ENCODE measurements at places on chromosomes 4 and X.

DNA sequence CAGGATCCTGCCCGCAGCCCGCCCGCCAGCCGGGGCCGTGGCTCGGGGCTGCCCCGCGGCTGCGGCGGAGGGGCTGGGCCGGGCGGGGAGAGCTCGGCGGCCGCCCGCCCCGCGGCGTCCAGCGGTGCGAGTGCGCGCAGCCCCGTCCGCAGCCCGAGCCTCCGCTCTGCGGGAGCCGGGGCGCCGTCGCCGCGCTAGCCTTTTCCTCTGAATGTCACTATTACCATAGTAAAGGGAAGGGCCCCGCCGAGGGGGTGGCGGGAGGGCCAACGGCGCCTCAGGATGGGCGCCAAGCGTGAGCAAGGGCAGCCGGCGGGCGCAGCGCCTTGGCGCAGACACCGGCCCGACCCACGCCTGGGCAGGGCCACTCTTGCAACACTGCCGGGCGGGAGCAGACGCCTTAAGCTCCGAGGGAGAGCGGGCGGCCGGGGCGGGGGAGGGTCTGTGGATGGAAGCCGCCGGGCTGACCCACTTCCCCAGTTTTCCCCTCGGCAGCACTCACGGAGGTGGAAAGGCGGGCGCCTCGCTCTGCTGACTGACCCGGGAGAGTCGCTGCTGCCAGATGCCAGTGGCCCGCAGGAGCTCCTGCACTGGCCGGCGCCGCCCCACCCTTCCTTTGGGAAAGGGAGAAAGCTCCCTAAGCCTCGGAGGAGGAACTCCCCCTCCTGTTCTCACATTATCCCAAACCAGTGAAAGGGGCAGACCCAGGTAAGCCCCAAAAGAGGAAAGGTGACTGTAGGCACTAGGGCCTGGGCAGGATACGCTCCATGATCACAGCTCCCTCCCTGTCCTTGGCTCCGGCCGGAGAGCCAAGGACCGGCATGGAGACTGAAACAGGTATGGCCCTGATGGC lies 329.4 kb downstream of the HNRNPD start:
- DNase-seq, result no peak

- DNase-seq, result no peak
These were observed 834.2 kb downstream of the STPG2 start for GRCh38 chr4:97309121-97309520.

DNA sequence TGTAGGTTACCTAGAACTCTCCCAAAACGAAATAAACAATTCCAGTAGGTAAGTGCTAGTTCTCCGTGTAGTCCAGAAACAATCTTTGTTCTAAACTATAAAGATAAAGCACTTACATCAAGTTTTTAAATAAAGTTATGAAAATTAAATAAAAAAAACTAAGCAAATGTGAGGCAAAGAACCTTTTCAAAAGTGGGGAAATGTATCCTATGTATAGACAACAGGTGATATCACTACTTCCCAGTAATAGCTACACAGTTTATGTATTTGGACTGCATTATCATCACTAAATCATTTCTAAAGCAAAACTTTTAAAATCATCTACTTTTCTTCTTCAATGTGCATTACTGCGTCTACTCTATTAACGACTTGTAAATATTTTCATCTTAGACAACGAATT lies 2.0 kb downstream of the YTHDC1 start:
- DNase-seq, result no peak

DNA sequence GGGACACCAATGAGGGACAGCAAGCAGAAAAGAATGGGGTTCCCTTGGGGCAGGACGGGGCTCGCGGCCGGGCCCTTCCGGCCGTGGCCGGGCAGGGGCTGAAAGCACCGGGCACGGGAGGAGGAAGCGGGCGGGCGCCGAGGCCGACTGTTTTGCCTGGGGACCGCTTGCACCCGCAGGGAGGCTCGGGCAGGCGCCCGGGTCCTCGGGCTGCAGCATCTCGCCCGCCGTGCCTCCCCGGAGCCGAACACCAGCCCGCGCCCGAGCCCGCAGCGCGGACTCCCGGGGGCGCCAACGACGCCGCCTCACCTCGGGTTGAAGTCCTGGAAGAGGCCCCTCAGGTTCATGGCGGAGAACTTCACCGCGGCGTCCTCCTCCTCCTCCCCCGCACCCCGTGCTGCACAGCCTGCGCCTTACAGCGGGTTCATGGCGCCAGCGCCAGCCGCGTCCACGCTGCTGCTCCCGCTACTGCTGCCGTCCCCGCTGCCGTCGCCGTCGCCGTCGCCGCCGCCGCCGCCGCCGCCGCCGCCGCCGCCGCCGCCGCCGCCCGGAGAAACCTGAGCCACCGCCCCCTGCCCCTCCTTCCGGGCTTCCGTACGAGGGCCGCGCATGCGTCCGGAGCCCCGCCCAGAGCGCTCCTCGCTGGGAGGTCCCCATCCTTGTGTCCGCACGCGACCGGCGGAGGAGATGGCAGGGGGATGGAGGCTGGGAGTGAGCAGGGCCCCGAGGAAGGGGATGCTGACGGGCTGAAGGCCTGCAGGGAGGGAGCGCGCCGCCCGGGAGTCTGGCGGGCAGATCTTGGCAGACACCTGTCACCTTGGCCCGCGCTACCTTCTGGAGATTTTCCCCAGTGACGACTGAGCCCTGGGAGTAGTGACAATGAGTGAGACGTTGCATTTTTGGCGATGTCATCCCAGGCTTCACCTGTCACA lies at the start of gene TMEM185A:
Gene TMEM185A (minus strand): TSS at position 559 of the 932 bp plus-strand sequence. CDS start 212 bp downstream, at position 347.
- no peak for DNase-seq

GRCh38 chr4:76720121-76720520 lies 177.8 kb downstream of the SOWAHB start:
- no peak for DNase-seq

DNA sequence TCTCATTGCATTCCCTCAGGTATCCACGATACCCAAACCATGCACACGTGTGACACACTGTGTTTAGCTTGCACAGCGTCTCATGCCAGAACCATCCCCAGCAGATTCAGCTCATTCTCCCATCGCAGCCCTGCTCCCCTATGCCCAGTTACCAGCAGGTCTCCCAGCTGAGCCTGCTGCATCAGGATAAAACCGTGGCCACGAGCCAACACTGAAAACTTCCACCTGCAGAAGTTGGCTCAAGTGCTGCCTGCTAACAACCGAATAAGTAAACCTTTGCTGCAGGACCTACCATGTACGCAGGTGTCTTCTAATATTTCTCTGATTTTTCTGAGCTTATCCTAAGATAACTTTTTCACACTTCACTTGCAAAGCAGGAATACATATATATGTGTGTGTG lies 120.4 kb upstream of the STS start:
- no peak for DNase-seq

- DNase-seq, result no peak
These were observed 1.0 kb downstream of the NOA1 start for GRCh38 chr4:56976283-56976836.

- no peak for DNase-seq
These were observed 509.9 kb upstream of the ZFP42 start for GRCh38 chr4:187485676-187486075.

DNA sequence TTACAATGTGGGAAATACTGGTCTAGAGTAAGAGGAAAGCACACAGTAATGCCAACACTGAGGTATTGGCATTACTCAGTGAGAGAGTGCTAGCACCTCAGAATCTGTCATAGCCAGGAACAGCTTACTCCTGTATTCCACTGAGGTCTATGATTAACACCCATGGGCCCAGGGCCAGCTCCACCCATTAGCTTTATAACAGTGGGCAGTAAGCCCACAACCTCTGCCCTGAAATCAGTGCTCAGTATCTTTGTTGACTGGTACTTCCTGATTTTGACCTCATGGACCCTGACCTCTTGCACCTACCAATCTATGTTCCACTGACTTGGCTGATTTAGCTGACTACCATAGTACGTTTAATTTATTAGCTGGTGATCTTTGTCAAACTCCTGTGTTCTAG lies 56.1 kb downstream of the LANCL3 start:
- DNase-seq, result no peak

DNA sequence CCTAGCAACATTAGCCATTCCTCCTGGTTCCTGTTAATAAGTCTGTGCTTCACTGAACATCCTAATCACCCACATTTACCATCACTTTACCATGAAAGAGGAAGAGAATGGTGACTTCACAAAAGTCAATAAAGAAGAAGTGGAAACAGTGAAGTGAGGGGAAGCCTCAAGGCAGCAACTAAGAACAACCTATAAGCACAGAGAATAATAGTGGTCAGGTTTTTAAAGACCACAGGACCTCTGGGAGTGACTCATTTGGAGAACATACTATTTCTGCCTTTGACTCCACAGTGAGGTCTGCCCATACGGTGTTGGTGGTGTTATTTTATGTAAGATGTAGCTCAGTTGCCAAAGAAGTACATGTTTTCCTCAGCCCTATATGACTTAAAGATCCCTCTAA lies 86.0 kb upstream of the TET2 start:
- DNase-seq, result no peak

DNA sequence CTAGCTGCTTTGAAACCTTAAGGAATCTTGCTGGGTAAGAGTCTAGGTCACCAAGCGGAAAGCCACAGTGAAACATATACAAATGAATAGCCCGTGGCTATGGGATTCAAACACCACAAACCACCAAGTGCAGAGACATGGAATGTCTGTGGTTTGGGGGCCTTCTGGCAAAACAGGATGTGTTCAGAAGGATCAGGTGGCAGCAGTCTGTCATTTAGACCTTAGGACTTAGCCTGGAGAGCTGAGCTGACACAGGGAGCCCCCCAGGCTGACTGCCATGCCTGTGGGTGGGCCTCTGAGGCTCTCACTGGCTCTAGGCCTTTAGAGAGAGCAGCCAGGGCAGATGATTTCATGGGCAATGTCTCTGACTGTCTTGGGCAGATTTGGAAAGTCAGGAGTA lies 225.6 kb downstream of the FBXW7 start:
- DNase-seq, result peak; percentile 35

DNA sequence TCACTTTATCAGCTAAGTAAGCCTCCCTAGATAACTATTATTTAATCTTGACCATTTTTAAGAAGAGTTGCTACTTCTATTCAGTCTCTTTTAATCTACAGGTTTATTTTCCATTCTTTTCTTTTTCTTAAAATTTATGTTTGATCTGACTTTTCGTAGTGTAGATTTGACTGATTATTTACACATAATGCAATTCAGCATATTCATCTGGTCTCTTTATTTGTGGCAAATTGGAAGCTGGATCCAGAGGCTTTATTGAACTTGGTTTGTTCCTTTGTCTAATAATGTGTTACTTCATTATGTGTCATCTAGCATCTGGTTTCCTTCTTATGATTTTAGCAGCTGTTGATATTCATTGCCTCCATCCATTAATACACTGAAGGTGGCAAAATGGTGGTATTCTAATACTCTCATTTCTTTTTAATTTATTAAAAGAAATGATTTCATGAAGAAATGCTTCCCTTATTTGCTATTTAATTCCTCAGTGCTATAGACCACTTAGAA lies 113.0 kb downstream of the FBXW7 start:
- no peak for DNase-seq

DNA sequence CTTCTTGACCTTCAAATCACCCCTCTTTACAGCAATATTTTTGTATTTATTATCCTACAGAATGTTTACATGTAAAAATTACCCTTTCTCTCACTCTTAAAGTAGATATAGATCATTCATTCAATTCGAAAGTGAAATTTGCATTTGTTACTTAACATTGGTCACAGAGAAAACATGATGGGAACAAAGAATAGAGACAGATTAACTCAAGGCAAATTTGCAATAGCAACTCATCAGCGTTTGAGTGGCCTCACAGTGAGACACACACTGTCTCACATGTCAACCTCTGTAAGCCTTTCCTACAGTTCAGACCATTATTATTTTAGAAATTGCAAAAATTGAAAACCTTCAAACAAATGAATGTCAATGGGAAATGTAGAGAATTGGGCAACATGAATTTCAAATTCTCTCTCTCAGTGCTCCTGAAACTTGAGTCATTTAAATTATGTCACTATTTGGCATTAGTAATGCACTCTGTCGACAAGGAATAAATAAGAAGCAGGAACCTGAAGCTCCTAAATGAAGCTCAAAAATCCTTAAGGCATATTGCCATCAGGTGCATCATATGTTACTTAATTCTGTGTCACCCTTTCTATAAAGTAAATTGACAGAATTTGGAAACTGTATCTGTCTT lies 148.3 kb upstream of the ANXA10 start:
- no peak for DNase-seq

GRCh38 chr4:123469245-123469644 lies 72.7 kb downstream of the SPRY1 start:
- DNase-seq, result no peak

DNA sequence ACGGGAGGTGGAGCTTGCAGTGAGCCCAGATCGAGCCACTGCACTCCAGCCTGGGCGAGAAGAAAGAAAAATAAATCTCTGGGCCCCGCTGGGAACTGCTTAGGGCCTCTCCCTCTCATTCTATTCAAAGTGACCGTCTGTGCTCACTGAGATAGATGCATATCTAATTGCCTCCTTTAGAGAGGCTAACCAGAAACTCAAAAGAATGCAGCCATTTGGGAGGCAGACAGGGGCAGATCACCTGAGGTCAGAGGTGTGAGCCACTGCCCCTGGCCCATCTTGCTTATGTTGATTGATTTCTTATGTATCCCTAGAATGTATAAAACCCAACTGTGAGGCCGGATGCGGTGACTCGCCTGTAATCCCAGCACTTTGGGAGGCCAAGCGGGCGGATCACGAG lies 6.2 kb upstream of the CSF2RA start:
- no peak for DNase-seq

DNA sequence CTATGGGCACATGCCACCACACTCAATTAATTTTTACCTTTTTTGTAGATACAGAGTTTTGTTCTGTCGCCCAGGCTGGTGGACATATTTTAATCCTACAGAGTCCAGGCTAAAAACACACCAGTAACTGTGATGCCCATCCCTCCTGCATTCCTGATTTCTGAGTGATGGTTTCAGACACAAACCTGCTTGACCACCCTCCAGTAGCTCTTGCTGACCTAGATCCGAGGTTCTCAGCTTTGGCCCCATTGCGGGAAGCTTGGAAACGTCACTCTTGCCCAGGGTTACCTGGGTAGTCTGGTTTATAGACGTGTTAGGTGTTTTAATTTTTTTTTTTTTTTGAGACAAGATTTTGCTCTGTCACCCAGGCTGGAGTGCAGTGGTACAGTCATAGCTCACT lies 7.5 kb downstream of the CD99 start:
- DNase-seq, result no peak

- no peak for DNase-seq
These were observed 607 bp upstream of the SCOC start for GRCh38 chr4:140372751-140373327.

DNA sequence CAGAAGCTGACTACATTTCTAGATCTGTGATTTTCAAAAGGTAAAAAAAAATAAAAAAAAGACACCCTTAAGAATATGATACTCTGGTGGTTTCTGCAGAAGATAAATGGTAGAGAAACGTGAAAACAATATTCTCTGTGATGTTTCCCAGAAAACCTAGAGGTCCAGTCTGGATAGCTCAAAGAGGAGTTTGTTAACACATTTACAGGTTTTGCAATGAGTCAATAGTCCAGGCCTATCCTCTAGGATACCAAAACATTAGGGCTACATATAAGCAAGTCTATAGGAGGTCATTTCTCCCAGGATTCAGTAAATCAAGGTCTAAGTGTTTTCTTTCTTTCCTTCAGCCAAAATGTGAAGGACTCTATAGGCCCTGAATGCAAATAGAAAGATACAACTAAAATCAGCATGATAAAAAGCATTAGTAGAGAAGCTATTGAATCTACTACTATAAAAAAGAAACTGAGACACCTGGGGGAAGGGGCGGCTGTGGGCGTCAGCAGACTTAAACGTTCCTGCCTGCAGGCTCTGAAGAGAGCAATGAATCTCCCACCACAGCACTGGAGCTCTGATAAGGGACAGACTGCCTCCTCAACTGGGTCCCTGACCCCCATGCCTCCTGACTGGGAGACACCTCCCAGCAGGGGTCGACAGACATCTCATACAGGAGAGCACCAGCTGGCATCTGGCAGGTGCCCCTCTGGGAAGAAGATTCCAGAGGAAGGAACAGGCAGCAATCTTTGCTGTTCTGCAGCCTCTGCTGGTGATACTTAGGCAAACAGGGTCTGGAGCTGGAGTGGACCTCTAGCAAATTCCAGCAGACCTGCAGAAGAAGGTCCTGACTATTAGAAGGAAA lies 33.7 kb upstream of the SPP1 start:
- DNase-seq, result no peak

All from smooth muscle cell of the brain vasculature (primary cell).